ENCODE measurements at places on chromosomes 7 and 10. TPM values are rescaled to one million over a fixed set of nuclear protein-coding genes. Genes with fewer than 3 reads are reported as not detected.
A peak's percentile ranks its signal among the peaks of the same experiment; 100 is the strongest.

DNA sequence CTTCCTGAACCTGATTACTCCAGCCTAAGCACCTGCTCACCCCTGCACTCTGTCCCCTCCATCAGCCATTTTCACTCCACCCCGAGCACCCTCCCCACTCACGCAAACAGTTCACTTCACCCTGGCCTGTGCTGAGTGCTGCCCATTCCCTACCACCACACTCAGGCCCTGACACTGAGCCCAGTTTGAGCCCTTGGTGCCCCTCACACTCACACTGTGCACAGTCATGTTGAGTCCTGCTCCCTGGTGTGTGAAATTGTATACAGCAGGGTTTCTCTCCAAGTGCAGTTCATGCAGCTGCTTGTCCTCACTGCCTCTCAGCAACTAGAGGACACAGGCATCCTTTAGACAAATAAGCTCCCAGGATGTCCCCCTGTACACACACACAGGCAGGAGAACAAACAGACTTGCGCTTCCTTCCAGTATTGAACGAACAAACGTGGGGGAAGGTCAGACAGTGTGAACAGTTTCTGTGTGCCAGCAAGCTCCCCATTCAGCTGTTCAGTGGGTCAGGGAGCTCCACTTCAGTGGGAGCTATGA, 6.8 kb downstream of the MYO1G start:
- no peak for DNase-seq

DNA sequence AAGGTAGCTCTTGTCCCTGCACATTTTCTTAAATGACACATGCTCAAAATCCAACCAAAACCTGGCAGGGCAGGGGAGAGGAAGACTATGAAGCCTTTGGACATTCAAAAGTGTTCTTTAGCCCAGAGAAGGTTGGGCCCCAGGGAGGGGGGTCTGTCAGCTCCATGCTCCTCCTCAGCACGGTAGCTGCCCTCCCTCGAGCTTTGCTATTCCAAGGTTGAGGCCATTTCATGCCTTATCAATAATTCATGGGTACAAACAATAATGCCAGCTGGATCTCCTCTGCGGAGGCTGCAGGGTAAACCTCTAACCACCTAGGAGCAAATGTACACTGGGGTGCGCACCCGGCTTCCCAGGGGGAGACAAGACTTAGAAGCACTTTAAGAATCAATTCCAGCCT, 61.5 kb downstream of the SLIT1 start:
- DNase-seq, result no peak

GRCh38 chr10:95221124-95221523, 27.1 kb downstream of the ACSM6 start:
- no peak for DNase-seq

DNA sequence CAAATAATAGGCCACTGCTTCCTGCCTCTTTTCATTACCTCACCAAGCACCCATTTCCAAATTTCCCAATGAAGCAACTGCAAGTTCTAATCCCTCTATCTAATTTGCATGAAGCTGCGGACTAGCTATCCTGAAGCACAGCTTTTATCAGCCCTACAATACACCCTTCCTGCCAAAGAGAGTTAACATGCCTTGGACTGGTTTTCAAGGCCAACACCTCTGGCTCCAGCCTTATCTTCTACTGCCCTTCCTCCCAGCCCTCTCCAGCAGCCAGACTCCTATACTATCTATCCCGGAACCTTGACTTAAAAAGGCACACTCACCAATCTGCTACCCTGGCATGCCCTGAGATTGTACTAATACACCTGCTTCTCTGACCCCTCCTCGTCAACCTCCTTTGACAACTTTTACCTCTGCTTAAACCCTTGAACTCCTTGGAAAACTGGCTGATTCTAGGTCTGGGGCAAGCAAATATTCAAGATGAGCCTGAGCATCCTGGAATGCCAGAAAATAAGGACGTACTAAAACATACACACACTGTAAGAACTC, 73.4 kb downstream of the SGMS1 start:
- no peak for DNase-seq

DNA sequence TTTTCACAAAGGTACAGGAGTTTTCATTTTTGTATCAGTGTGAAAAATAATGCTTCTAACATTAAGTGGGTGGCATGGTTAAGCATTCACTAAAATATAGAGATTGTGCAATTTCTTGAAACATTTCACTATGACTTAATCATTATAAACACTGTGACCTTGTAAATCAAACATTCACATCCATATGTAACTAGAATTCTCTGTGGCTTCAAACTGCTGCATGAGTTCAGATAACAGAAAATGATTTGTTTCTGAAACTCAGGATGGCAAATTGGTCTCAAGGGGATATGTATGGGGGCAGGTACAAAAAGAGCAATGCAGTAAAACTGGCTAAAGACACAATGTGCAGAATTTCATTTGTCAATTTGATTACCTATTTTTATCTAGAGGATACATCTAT, 3.8 kb downstream of the FAM133B start:
- no peak for DNase-seq

DNA sequence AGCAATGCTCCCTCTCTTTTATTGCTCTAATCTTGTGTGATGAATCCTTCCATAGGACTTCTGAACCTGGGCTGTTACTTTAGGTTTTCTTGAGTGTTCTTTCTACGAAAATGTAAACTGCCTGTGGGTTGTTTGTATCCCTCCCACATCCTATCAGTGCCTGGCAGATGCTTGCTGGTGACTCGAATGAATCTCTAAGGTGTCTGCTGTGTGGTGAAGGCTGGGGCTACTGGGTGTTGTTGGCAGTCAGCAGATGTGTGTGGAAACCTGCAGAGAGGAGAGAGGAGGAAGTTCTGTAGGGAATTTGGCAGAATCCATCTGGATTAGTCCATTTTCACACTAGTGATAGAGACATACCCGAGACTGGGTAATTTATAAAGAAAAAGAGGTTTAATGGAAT, 639.4 kb downstream of the CALN1 start:
- DNase-seq, result no peak

DNA sequence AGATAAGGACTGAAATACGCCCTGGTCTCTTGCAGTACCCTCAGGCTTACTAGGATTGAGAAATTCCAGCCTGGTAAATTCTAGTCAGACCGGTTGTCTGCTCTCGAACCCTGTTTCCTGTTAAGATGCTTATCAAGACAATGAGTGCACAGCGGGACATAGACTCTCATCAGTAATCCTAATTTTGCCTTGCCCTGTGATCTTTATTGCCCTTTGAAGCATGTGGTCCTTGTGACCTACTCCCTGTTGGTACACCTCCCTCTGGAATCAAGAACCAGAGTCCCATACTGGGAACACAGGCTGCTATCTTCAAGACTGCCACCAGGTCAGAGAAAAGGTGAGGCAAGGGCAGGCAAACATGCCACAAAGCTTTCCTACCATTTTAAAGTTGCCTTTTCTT, 7.2 kb downstream of the C10orf53 start:
- DNase-seq, result no peak

DNA sequence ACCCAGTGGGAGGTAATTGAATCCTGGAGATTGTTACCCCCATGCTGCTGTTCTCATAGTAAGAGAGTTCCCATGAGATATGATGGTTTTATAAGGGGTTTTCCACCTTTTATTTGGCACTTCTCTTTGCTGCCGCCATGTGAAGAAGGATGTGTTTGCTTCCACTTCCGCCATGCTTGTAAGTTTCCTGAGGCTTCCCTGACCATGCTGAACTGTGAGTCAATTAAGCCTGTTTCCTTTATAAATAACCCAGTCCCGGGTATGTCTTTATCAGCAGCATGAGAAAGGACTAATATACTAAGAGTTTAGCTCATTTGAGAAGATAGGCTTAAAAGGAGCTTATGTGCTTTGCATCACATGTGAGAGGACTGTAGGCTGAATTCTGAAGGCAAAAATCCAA, 29.3 kb downstream of the TMEM248 start:
- DNase-seq, result no peak

GRCh38 chr7:81882086-81882485, 112.2 kb upstream of the HGF start:
- DNase-seq, result no peak

DNA sequence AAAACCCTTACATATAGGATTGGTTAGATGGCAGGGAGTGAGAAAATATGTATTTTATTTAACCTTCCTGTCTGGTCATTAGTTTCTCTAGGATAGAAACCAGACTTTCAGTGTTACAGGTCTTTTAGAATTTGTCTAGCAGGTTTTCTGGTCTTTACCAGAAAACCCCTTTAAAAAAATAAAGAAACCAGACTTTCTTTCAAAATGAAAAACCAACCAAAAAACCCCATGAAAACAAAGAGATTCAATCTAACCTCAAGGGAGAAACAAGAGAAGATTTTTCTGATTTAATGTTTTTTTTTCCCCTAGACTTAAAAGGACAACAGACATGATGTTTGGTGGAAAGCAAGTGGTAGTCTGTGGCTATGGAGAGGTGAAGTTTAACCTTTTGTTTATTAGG, 28.7 kb upstream of the STRIP2 start:
- no peak for DNase-seq

GRCh38 chr7:45579391-45579801, 5.2 kb downstream of the ADCY1 start:
- DNase-seq, result peak; percentile 77

DNA sequence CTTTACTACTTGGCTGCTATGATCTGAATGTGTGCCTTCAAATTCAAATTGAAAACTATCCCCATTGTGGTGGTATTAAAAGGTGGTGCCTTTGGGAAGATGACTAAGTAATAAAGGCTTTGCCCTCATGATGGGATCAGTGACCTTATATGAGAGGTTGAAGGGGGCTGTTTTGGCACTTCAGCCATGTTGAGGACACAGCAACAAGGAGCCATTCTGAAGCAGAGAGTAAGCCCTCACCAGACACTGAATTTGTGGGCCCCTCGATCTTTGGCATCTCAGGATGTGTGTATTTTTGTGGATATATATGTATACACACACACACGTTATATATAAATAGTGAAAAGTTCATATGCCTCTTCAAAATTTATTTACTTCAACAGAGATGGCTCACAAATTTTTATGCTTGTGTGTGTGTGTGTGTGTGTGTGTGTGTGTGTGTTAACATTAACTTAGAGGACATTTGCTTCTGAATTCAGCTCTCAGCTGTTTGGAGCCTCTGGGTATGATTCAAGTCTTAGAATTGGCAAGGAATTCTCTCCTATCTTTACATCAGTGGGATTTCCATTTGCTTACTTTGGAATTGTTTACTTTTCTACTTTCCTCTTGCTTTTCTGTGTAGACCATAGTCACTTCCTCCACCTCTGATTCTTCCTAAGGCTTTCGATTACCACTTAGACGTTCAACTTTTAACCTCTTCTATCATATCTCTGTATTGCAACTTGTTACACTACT, 66.6 kb downstream of the MAGI2 start:
- no peak for DNase-seq

DNA sequence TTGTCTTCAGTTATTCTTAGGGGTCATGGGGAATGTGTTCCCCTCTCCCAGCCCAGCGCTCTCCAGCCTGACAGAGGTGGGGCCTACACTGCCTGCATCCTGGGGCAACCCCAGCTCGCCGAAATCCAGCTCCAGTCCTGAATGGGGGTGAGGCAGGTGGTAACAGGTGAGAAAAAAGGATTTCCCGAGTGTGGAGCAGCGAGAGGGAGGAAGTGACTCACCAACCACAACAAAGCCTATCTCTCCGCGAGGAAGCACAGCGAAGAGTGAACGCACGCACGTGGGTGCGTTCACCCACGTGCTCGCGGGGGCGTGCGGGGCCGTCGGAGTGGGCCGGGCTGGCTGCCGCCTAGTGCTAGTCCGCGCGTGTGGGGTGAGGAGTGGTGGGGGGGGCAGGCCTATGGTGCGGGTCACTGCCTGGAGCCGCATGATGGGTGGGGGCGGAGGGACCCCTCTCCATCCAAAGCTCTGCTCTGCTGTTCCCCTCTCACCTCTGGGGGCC, 855 bp upstream of the PALD1 start:
- DNase-seq, result no peak

DNA sequence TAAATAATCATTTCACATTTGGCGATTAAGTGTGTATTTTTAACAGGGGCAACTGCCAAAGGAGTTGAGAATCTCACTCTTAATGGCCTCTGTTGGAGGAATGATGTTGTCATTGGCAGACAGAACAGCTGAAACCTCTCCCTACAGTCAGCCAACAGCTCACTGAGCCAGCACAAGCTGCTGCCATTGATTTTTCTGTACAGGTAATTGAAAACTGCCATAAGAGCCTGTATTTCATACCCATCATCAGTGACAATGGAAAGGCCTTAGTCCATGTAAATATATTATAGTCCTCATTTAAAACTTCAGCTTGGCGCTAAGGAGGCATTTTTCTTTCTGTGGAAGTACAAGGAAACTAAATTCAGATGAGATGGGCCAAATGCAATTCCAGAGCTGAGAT, 28.1 kb upstream of the PTN start:
- no peak for DNase-seq

- DNase-seq, result no peak
These were observed 6.2 kb upstream of the ITGB1 start for GRCh38 chr10:32964270-32964669.

- no peak for DNase-seq
These were observed 551.3 kb upstream of the STEAP1 start for GRCh38 chr7:89602984-89603383.

DNA sequence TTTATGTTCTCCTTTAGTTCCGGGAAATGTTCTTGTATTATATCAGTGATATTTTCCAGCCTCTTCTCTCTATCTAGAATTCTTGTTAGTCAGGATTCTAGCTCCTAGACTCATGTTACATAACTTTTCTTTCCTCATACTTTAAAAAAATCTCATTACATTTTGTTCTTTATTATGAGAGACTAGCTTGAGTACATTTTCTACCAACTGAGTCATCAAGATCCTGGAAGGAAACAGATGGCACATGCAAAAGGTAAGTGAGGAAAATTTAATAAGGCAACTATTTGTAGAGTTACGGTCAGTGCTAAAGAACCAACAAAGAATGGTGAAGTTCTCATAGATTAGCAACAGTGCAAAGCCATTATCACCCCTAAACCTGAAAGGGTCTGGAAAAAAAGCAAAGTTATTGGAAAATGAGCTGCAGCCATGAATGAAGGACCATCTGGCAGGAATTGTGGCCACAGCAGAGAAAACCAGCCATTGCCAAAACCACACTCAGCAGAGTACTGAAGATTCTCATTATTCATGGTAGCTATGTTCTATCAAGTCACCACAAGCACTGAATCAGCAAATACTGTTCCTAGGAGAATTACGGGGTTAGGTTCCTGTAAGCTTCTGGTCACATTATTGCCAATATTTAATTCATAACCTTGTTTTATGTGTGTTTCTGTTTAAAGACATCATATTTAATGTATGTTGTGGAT, 98.3 kb upstream of the C7orf33 start:
- DNase-seq, result no peak

The SHH gene
- total RNA-seq, result not detected

The TIMM23 gene
- 55.4 TPM for total RNA-seq

The PRKG1 gene
- 12.9 TPM for total RNA-seq

The PFKP gene
- total RNA-seq, result 37.9 TPM

The SPDYE1 gene
- not detected for total RNA-seq

The FOXP2 gene
- 7.9 TPM for total RNA-seq

The PALD1 gene
- total RNA-seq, result 7.6 TPM

The ZNF655 gene
- 78.2 TPM for total RNA-seq

The SLC37A3 gene
- 45.6 TPM for total RNA-seq

The WDR37 gene
- 17.1 TPM for total RNA-seq

The LSM8 gene
- 25.8 TPM for total RNA-seq

The CPN1 gene
- total RNA-seq, result not detected

The NXPH1 gene
- not detected for total RNA-seq

The GFRA1 gene
- 18.3 TPM for total RNA-seq
